Prostate gland (tissue), 2 donors: ENCODE measurements at places on chromosomes 12 and 14.

DNA sequence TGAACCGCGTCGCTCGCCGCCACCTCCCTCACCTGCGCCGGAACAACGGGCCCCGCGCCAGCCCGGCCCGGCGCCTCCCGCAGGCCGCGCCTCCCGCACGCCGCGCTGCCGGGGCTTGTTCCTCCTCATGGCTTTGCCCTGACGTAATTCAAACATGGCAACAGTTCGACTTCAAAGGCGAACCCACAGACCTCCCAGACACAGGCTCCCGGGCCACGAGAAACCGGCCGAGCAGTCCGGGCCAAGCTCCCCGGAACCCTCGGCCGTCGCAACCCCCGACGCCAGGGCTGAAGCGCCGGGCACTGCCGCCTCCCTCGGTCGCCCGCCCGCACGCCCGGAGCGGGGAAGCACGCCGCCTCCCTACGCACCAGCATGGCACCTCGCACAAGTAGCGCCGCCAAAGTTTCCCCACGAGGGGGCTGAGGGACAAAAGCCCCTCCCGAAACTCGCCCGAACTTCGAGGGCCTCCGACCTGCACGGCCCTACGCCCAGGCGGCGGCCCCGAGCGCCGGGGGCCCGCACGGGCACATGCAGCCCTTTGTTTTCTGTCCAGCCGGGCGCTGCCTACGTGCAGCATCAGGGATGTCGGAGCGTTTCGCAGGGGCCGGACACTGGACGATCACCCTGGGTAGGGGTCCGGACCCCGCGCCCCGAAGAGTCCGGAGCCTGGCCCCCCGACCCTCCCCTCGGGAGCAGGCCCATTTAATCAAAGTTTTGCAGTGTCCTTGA lies 1.7 kb downstream of the SINHCAF start:
- DNase-seq, result peak; percentile 65

DNA sequence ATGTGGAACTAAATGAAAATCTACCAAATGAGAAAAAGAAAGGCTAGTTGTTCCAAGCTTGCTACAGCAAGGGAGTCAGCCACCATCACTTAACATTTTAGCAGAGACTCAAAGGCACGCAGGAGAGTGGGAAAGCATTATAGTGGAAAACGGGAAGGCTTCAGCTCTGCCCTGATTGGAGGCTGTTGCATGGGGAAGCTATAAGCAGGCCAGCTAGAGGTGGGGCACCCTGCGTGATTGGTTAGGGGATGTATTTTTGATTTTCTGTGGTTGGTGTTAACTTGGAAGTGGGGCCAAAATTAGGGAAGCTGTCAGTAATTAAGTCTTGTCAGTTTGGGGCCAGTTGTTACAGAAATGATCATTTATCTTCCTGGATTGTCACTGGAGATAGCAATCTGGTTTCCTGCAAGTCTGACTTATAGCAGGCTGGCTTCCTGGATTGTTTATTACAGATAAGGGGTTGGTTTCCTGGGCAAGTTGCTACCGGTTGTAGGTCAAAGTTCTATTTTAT lies 93.9 kb downstream of the FAR2 start:
- DNase-seq, result no peak

DNA sequence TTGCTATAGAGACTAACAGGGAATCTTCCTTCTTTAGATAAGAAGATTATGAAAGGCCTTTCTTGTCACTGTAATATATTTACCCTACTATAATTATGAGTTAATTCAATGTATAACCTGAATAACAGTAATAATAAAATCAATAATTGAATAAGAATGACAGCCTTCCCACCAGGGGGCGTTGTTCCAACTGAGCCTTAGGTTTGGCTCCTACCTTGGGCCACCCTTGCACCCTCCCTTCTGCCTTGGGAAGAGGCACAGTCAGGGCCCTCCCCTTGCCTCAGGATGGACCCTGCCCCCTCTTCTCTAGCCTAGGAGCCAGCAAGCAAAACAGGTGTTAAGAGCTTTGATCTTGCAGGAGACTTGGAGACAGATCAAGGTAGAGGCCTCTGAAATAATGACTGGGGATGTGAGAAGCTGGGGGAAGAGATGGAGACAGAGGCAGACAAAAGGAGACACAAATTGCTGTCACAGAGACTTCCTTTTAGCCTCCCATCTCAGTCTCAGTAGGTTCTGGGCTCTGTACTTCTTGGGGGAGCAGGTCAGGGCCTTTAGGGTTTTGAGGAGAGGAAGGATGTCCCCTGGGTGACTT lies 40.1 kb upstream of the CISTR start:
- DNase-seq, result no peak

DNA sequence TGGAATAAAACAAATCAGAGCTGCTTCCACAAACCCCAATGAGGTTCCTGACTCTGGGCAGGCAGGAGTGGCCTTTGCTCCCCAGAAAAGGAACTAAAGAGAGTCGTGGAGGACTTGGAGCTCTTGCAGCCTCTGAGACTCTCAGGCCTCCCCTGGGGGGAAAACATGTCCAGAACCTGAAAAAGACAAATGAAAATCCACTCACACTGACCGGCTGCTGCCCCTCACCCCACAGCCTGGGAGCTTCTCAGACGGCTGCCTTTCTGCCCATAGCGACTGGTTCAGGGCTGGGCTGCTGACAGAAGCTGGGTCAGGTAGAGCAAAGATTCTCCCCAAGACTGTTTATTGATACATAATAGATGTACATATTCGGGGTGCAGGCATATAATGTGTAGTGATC lies 356.0 kb downstream of the ADGRD1 start:
- no peak for DNase-seq

GRCh38 chr14:53967606-53968005 lies 11.0 kb upstream of the BMP4 start:
- DNase-seq, result no peak

GRCh38 chr14:66070542-66071319 lies 415.4 kb upstream of the CCDC196 start:
- DNase-seq, result no peak

DNA sequence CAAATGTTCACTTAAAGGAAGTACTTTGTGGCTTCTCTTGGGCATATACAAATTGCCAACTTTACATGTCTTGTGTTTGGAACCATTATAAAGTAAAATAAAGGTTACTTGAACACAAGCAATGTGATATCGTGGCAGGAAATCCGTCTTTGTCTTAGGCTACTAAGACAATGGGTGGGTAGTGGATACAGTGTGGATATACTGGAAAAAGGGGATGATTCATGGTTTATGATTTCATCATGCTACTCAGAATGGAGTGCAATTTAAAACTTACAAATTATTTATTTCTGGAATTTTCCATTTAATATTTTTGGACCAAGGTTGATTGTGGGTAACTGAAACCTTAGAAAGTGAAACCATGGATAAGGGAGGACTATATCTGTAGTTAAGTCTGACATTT lies 48.4 kb downstream of the MYRFL start:
- DNase-seq, result no peak

- DNase-seq, result no peak
Measured at GRCh38 chr12:120214626-120215356, 13.9 kb upstream of the RPLP0 start.

GRCh38 chr12:6667559-6668210 lies 4.8 kb upstream of the ING4 start:
- DNase-seq, result no peak

DNA sequence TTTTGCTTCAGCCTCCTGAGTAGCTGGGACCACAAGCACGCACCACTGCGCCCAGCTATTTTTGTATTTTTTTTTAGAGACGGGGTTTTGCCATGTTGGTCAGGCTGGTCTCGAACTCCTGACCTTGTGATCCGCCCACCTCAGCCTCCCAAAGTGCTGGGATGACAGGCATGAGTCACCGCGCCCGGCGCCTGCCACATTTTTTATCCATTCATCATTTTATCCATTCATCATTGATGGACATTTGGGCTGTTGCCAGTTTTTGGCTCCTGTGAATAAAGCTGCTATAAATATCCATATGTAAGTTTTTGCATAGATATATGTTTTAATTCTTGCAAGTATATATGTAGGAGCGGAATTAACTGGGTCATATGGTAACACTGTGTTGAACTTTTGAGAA lies 79.5 kb downstream of the DAAM1 start:
- DNase-seq, result no peak

GRCh38 chr14:70148351-70148750 lies 40.4 kb downstream of the SLC8A3 start:
- no peak for DNase-seq

GRCh38 chr12:1481326-1481725 lies 113.1 kb downstream of the FBXL14 start:
- no peak for DNase-seq

DNA sequence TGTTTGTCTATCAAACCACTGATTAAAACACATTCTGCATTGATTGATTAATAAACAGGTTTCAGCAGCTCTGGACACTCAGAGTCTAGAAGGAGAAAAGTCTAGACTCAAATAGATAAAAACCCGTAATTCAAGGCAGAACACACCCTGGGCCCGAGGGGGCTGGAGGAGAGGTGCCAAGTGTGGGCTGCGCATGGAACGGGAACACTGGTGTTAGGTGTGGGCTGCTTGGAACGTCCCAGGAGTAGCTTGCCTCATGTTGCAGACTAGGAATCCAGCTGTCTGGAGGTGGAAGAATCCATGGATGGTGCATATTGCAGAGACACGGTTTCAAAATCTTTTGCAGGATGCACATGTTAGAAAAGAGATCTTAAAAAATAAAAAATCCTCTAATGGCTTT lies 223.0 kb downstream of the APAF1 start:
- no peak for DNase-seq

DNA sequence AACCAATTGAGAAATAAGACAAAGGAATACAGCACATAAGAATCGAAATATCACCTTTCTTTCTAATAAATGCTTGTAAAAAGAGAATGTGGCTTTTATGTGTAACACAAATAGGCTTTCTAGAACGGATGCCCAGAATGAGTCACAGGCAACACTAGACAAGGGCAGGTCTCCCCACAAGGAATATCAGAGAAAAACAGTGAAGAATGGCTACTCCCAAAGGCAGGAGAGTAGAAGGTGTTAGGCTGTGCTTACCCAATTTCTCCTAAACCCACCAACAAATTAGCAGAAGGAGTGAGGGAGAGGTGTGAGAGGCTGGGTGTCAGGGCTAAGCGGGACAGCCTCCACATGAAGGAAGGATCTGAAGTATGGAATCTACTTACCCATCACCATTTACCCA lies 55.2 kb downstream of the GALNT4 start:
- DNase-seq, result no peak

DNA sequence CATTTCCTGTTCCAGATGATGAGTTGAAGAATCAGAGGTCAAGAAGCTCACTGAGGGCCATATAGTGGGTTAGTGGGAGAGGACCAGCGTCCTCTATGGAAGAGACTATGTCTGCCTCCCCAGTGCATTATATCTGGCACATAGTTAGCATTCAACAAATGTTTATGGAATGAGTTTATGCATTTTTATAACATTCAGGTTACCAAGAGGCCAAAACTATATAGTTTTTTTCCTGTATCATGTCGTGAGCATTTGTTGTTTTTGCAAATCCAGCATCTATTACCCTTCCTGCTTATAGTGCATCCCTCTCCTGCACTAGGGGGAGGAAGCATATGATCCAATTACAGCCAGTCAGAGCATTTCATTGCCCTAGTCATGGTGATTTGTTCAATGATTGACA lies 60.6 kb downstream of the SUDS3 start:
- no peak for DNase-seq

- DNase-seq, result no peak
Measured at GRCh38 chr14:34452258-34452822, 9.7 kb downstream of the SPTSSA start.

- DNase-seq, result no peak
Measured at GRCh38 chr12:31231611-31232360, 94.2 kb downstream of the SINHCAF start.

- no peak for DNase-seq
Measured at GRCh38 chr12:70529647-70530046, 107.6 kb downstream of the PTPRB start.

DNA sequence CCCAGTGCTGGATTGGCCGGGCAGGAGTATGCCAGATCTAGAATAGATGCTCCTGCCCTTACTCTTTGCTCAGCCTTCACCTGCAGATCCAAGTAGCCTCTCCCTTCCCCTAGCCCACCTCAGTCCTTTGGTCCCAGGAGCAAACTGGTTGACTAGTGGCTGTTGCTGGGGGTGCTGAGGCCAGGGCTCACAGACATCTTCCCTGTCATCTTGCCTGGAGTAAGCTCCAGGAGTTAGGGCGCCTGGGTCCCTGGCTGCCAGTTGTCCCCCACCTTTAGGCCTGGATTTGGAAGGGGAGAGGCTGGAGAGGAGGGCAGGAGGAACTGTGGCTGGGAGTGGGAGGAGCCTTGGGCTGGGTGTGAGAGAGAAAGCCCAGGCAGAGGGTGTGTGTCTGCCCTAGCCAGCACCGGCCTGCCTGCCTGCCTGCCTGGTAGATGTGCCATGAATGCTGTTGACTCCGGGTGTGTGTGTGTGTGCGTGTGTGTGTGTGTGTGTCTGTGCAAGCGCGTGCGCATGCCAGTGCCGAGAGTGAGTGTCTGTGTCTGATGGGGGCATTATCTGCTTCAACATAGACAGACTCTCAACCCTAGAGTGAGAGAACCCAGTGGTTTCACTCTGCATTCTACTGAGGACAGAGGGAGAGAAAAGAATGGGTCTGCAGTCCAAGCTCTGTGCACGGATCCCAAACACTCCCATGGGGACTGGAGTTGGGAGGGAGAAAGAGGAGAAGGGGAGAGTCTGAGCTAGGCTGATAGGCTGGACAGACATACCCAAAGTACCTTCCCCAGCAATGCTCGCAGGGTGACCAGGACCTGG lies 845 bp upstream of the RARG start:
- peak; percentile 52 for DNase-seq

DNA sequence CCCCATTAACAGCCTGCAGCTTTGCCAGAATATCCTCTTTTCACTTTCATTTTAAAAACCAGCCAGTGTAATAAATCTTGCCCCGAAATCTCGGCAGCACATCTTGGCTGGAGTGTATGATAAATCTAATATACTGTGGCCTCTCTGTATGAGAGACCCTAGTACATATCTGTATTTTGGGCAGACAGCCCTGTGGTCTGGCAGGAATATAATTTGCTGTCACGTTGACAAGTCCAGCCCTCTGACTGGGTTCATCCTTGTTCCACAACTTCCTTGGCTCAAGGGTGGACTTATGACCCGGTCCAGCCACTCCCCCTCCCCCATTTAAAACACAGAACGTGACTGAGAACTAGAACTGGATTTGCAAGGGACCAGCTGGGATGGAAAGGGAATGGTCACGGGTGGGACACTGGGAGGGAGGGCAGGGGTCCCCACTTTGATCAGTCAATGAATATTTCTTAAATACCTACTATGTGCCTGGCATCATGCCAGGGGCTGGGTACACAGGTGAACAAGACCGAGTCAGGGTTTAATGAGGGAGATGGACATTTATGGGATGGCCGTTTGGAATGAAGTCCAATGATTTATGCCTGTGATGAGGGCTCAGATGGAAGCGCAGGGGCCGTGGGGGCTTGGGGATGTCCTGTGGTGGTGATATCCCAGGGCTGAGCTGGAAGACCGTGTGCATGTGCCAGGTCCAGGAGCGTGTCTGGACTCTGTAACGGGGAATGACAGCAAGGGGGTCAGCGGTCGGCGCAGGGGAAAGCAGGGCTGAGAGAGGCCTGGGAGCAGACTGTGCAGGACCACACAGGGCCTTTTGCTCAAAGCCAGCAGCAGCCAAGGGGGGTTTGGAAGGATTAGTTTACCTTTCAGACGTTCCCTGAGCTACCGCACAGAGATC lies 190.5 kb downstream of the PHETA1 start:
- DNase-seq, result peak; percentile 9

- DNase-seq, result no peak
Measured at GRCh38 chr12:53500142-53500775, 824 bp upstream of the TARBP2 start.
